ENCODE measurements at places on chromosomes 16 and 17. TPM values are rescaled to one million over a fixed set of nuclear protein-coding genes. Genes with fewer than 3 reads are reported as not detected.

The MAPT gene
- 0.15 TPM for total RNA-seq

The NPIPB8 gene
- total RNA-seq, result 1.0 TPM

The NME1 gene
- 248 TPM for total RNA-seq

The KRT12 gene
- total RNA-seq, result not detected

The UBALD1 gene
- 20.2 TPM for total RNA-seq

The PRDM7 gene
- total RNA-seq, result not detected

The HS3ST6 gene
- not detected for total RNA-seq

The PRPSAP2 gene
- total RNA-seq, result 37.3 TPM

The CDH15 gene
- not detected for total RNA-seq

The MYH2 gene
- total RNA-seq, result not detected

The CLDN7 gene
- total RNA-seq, result 0.66 TPM

The CES1 gene
- 0.49 TPM for total RNA-seq

The KRT25 gene
- total RNA-seq, result not detected

The DNAH17 gene
- total RNA-seq, result not detected

The TSPOAP1 gene
- total RNA-seq, result 66.3 TPM

The TNFRSF17 gene
- not detected for total RNA-seq

The LPO gene
- not detected for total RNA-seq

The TP53TG3F gene
- not detected for total RNA-seq

The HYDIN gene
- not detected for total RNA-seq

The SLFN13 gene
- 70.5 TPM for total RNA-seq

The CRYBA1 gene
- not detected for total RNA-seq

The KRTAP9-2 gene
- not detected for total RNA-seq

The KCNJ12 gene
- not detected for total RNA-seq

The TNFRSF13B gene
- not detected for total RNA-seq

The PYCARD gene
- 99.1 TPM for total RNA-seq

The ATP1B2 gene
- total RNA-seq, result not detected
